ENCODE measurements at places on chromosomes 1 and 21. TPM values are rescaled to one million over a fixed set of nuclear protein-coding genes. Genes with fewer than 3 reads are reported as not detected.

C4BPA gene
- total RNA-seq = not detected

GRCh38 chr1:30374400-30375070 lies 348.9 kb downstream of the MATN1 start:
- DNase-seq = no peak

OR6N1 gene
- not detected for total RNA-seq

- no peak for DNase-seq
Observed at GRCh38 chr1:45348966-45349677, 8.9 kb upstream of the MUTYH start.

PTAFR gene
- not detected for total RNA-seq

GNG4 gene
- 14.9 TPM for total RNA-seq

- no peak for DNase-seq
Observed at GRCh38 chr1:58966103-58966916, 182.5 kb upstream of the JUN start.

FCGR3A gene
- total RNA-seq = not detected

DNA sequence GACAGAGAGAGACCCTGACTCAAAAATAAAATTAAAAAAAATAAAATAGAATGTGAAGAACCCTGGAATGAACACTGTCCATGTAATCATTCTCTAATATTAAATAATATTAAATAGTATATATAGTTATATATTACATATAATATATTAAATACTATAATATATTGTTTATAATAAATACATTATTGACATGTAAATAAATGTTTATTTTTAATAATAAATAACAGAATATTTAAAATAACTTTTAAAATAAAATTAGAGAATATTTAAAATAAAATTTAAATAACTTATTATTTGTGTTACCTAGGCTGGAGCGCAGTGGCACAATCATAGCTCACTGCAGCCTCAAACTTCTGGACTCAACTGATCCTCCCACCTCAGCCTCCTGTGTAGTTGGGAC lies 32.1 kb downstream of the TRAF5 start:
- DNase-seq = no peak

DNA sequence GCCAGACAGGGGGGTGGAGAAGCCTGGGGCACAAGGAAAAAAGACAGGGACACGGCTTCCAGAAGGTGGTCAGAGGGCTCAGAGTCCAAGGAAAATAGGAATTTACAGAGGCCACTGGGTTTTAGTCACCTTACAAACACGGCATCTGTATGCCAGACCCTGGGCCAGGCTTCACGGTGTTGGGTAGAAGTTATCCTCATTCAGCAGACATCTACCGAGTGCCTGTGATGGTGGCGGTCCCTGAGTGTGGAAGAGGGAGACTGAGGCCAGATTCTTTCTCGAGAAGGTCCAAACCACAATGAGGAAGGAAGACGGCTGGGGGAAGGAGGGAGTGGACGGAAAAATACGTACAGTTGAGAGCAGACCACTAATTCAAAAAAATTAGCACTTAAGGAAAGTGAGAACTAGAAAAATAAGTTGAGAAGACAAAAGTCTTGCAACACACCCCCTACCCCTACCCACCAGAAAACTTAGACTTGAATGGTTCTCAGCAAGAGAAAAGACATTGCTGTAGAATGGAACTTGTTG lies 864 bp upstream of the BTG2 start:
- DNase-seq = no peak

GRCh38 chr1:9904596-9904995 lies 5.5 kb downstream of the CTNNBIP1 start:
- no peak for DNase-seq

- no peak for DNase-seq
Observed at GRCh38 chr1:243950166-243950565, 100.1 kb upstream of the AKT3 start.

EFNA3 gene
- total RNA-seq = 4.0 TPM

OLFML3 gene
- 13.4 TPM for total RNA-seq

DNA sequence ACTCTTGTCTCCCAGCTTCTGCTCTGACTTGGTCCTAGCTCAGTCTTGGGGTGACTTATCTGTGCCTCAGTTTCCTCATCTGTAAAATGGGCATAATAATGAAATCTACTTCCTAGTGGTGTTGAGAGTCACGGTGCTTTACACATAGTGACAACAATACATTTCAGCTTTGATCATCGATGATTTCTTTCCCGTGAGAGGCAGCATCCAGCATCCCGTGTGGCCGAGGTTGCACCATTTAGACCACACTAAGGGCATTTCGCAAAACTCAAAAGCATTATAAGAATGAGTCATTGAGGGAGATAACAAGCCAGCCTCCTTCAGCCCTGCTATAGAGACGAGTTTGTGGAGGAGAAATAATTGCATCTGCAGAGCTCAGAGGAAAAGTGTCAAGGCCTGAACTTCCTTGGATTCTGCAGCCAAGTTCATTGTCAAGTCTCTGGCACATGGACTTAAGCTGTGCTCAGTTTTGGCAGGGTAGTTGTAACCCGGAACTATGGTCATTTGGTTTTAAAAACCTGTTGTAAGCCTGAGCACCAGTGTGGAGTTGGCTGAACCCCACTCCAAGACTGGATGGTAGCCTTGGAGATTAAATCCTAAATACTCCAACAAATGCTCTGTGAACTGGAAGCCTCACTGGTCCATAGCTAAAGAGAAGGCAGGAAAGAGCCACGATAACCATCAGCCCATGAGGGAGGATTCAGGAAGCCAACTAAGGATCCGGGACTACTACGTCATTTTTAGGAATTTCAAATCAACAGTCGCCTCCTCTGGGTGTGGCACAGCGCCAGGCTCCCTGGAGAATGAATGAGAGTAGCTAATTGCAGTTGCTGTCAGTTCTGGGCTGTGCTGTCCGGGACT lies 64.2 kb downstream of the TCP10L start:
- no peak for DNase-seq

PLEKHN1 gene
- total RNA-seq = not detected

NR5A2 gene
- total RNA-seq = not detected

DNA sequence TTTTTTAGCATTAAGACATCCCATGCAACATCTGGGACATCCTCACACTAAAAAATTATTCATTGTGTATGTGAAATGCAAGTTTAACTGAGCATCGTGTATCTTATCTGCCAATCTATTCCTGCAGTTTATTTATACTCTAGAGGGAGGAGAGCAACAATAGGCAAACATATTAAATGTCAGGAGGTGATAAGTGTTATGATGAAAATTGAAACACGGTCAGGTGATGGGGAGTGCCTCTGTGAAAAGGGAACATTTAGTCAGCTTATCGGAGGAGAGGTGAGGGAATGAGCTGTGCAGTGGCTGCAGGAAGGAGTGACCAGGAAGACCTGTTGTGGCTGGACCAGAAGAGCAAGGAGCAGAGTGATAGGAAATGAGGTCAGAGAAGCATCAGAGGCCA lies 775 bp upstream of the EFCAB14 start:
- no peak for DNase-seq

- DNase-seq = no peak
Observed at GRCh38 chr1:23875382-23875781, 7.3 kb upstream of the FUCA1 start.

DNA sequence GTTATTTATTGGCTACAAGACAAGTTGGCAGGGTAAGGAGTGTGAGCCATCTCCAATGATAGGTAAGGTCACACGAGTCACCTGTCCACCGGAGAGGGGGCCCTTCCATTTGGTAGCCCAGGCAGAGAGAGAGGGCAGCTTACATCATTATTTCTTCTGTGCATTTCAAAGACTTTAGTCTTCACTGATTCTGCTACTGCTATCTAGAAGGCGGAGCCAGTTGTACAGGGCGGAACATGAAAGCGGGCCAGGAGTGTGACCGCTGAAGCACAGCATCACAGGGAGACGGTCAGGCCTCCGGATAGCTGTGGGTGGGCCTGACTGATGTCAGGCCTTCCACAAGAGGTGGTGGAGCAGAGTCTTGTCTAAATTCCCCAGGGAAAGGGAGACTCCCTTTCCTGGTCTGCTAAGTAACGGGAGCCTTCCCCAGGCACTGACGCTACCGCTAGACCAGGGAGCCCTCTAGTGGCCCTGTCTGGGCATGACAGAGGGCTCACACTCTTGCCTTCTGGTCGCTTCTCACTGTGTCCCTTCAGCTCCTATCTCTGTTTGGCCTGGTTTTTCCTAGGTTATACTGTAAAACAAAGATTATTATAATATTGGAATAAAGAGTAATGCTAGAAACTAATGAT lies 36.7 kb downstream of the ZNF695 start:
- peak; percentile 62 for DNase-seq

CNKSR1 gene
- 7.8 TPM for total RNA-seq

- no peak for DNase-seq
Observed at GRCh38 chr1:37557402-37557801, 662 bp downstream of the DNALI1 start.

DNA sequence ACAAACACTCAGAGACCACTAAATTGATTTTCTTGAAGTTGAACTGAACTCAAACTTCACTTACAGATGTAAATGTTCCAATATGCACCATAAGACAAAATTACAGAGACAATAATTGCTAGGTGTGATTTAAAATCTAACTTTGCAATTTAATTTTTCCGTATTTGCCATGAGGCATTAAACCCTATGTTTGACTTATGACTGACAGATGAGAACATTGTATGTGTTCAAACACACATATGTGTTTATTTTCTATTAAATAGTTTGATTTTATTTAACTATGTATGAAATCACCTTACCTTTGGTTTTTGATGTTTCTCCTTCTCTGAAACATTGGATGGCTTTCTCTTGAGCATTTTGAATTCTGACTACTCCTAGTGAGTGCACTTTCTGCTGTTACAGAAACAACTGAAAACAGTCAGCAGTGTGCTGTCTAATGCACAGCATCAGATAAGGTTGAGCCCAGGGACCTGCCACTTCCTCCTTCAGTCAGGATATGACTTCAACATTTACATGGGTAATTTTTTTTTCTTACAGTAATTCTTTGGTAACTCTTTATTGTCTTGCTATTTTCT lies at the start of gene SAMSN1:
TSS of gene SAMSN1 (minus strand) at position 410 of the 575 bp plus-strand sequence. CDS start at position 356, 54 bp downstream.
- no peak for DNase-seq

GRCh38 chr21:34808569-34809204 lies 139.9 kb downstream of the CLIC6 start:
- no peak for DNase-seq

DNA sequence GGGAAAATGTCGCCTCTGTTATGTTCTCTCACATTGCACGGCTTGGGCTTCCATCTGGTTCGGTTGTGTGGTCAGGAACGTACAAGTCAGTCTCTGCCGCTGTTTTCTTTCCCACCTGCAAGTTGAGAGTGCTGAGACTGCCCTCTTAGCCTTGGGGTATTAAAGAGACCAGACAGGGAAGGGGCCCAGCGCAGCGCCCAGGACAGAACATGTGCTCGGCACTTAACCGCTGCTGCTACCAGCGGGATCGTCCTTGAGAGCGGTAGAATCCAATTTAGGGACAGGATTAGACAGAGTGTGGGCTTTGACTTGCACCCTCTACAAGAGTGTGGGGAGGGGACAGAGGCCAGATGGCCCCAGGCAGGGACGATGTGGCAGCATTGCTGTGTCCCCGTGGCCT lies 17.7 kb upstream of the AGPAT3 start:
- DNase-seq = no peak

GRCh38 chr1:162020150-162020549 lies 3.5 kb downstream of the OLFML2B start:
- no peak for DNase-seq

LGALS8 gene
- total RNA-seq = 17.4 TPM

- no peak for DNase-seq
Observed at GRCh38 chr21:43591571-43591970, 67.7 kb downstream of the HSF2BP start.

- no peak for DNase-seq
Observed at GRCh38 chr21:44850905-44851657, 22.4 kb downstream of the PTTG1IP start.

DCDC2B gene
- total RNA-seq = not detected

DNA sequence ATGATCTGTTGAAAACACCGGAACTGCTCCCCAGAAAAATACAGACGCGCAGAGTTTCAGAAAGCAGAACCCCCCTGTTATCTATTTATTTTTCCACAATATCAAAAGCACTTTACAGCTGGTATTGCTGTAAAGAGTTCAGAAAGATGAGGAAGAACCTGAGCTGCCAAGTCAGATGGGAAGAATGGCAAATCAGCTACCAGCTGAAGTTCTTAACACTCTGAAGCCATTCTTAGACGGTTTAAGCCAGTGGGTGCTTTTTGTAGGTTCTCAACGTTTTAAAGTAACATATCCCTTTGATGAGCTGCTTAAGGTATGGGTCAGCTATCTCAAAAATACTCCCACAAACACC lies 714 bp upstream of the AKIRIN1 start:
- DNase-seq = no peak

- DNase-seq = no peak
Observed at GRCh38 chr1:77228836-77229235, 9.6 kb upstream of the PIGK start.

LYPD8 gene
- not detected for total RNA-seq

DNA sequence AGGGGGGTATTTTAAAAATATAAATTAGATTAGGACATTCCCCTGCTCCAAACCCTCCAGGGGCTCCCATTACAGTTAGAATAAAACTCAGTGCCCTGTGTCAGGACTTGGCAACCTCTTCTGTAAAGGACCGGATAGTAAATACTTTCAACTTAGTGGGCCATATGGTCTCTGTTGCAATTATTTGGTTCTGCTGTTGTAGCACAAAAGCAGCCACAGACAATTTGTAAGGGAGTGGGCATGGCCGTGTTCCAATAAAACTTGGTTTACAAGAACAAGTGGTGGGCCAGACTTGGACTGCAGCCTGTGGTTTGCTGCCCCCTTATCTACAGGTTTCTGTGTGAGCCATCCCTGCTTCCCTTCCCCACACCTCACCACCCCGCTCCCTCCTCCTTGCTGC lies 92.0 kb downstream of the ACTL8 start:
- no peak for DNase-seq

- DNase-seq = no peak
Observed at GRCh38 chr1:193308438-193308837, 122.0 kb upstream of the B3GALT2 start.

- no peak for DNase-seq
Observed at GRCh38 chr1:242004751-242005495, 6.0 kb upstream of the MAP1LC3C start.

DNA sequence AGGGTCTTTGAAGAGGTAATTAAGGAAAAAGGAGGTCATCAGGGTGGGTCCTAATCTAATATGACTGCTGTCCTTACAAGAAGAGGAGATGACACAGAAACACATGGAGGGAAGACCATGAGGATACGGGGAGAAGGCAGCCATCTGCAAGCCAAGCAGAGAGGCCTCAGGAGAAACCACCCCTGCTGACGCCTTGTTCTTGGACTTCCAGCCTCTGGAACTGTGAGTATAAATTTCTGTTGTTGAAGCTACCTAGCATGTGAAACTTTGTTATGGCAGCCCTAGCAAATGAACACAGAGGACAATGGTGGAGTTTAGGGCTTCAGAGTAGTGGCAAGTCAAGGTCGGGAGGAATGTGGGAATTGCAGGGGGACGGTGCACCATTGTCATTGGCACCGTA lies 36.7 kb upstream of the FAM89A start:
- no peak for DNase-seq

DNA sequence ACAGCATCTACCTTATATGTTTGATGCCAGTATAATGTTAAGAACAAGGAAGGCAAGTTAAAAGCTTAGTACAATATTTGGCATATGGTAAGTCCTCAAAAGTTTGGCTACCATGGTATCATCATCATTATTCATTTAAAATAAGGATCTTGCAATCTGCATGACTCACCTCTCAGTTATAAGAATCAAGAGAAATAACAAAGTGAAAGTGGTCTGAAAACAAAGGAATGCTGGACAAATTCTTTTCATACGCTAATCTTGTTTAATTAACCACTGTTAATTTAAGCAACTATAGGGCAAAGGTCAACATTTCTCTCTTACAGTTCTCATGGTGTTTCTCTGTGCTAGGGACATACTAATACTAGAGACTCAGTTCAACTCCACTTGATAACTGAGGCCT lies 13.0 kb upstream of the CLDN19 start:
- DNase-seq = no peak

MAP3K21 gene
- total RNA-seq = 4.2 TPM

LBR gene
- total RNA-seq = 171 TPM

GRCh38 chr1:56097713-56098112 lies 481.6 kb downstream of the PLPP3 start:
- no peak for DNase-seq

Data from neural progenitor cell (in vitro differentiated cells).